Endodermal cell (in vitro differentiated cells): ENCODE measurements at places on chromosomes 11 and 22. TPM values are rescaled to one million over a fixed set of nuclear protein-coding genes. Genes with fewer than 3 reads are reported as not detected.

SCGB2A2 gene
- total RNA-seq: not detected in 3 replicates

DNA sequence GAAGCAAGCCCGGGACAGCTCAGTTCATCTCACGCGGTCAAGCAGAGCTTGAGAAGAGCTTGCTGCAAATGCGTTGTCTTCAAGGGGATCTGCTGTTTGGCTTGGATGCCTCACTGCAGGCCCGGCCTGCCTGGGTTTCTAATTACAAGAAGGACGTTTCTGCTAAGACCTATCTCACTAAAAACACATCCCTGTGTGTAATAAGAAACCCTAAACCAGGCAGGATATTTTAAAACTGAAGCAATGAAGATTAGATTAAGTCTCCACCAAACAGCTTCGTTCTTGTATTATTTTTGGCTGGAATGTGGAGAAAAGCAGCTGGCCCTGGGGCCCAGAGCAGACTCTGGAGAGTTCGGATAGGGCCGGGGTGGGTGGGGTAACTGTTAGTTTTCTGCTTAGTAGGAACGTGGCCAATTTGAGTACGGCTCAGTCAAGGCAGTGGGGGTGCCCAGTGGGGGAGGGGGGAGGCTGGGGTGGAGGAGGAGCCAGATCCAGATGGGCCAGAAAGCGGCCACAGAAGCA, 6.0 kb downstream of the PKNOX2 start:
- H3K27me3 ChIP-seq: peaks cover 11% of the 10 kb centered on the region
- no peaks in the 10 kb centered on the region for H3K36me3 ChIP-seq
- peak; percentile 62 for DNase-seq
- H3K27ac ChIP-seq: peak overlapping the region; percentile 22
- H3K4me3 ChIP-seq: no peak overlapping the region

GRCh38 chr11:110524238-110524637, 94.5 kb downstream of the FDX1 start:
- no peaks in the 10 kb centered on the region for H3K4me1 ChIP-seq
- no peak for DNase-seq
- no peak overlapping the region for H3K27ac ChIP-seq
- H3K4me3 ChIP-seq: no peak overlapping the region
- H3K36me3 ChIP-seq: no peaks in the 10 kb centered on the region

MCAM gene
- total RNA-seq: 19.8 to 21.9 TPM (median 21.7 TPM) in 3 replicates

DNA sequence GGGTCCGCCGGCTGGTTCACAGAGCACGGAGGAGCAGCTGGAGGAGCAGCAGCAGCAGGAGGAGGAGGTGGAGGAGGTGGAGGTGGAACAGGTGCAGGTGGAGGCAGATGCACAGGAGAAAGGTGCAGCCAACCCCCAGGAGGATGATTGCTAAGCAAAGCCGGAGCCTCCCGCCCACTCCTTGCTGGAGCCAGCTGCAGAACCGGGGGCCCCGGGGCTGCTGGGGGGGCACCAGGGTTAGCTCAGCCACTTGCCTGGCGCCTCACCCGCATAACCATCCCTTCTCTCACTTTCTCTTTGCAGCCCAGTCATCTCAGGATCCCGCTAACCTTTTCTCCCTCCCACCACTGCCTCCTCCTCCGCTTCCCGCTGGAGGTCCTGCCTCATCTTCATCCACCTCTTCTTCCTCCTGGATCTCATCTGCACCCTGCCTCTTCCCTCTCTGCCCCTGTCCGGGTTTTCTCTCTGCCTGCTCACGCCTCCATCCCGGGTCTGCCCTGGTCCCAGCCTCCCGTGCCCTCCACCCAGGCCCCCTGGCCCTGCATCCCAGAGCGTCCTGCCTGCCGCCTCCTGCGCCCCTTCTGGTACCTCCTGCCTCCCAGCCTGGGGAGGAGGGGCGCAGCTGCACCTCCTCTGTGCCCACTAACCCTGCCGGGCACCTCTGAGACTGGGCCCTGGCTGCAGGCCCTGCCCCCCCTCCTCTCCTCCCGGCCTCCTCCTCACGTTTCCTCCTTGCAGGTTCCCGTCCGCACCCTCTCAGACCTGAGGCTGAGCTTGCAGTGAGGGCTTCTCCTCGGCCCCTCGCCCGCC, 9.5 kb downstream of the KCTD17 start:
- no peaks in the 10 kb centered on the region for H3K4me1 ChIP-seq
- no peaks in the 10 kb centered on the region for H3K27me3 ChIP-seq
- H3K36me3 ChIP-seq: peaks cover under 1% of the 10 kb centered on the region
- no peak overlapping the region for H3K27ac ChIP-seq
- no peak overlapping the region for H3K4me3 ChIP-seq

DNA sequence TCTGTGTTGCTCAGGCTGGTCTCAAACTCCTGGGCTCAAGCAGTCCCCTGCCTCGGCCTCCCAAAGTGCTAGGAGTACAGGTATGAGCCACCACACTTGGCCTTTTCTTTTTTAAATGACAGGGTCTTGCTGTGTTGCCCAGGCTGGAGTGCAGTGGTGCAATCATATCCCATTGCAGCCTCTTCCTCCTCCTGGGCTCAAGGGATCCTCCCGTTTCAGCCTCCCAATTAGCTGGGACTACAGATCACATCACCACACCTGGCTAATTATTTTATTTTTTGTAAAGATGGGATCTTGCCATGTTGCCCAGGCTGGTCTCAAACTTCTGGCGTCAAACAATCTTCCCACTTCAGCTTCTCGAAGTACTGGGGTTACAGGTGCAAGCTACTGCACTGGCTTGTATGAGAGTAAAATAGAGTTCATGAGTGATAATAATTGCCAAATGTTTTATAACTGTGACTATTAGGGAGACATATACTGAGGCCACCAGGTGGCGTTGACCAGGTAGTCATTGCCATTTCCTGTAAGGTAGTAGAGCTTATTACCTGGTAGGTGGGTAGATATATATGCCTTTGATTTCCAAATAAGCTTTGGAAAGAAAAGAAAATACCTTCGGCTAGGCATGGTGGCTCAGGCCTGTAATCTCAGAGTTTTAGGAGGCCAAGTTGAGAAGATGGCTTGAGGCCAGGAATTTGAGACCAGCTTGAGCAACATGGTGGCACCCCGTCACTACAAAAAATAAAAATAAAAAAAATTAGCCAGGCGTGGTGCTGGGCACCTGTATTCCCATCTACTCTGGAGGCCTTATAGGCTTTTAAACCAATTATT, 5.4 kb downstream of the FDX1 start:
- H3K27me3 ChIP-seq: no peaks in the 10 kb centered on the region
- H3K4me1 ChIP-seq: peaks cover 8% of the 10 kb centered on the region
- H3K36me3 ChIP-seq: peaks cover 26% of the 10 kb centered on the region
- no peak overlapping the region for H3K27ac ChIP-seq

DNA sequence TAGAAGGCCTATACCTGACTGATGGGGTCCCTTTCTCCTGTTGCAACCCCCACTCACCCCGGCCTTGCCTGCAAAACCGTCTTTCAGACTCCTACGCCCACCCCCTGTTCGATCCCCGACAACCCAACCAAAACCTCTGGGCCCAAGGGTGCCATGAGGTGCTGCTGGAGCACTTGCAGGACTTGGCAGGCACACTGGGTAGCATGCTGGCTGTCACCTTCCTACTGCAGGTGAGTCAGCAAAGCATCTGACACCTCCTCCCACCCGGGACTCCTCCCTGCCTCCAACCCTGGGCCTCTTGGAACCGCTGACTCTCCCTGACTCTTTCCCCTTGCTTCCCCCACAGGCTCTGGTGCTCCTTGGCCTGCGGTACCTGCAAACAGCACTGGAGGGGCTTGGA, 1.2 kb downstream of the ROM1 start:
- DNase-seq: peak; percentile 89
- H3K4me3 ChIP-seq: no peak overlapping the region
- no peaks in the 10 kb centered on the region for H3K27me3 ChIP-seq
- peaks cover 7% of the 10 kb centered on the region for H3K4me1 ChIP-seq

GRCh38 chr11:44083906-44084305, 11.6 kb upstream of the EXT2 start:
- peaks cover 15% of the 10 kb centered on the region for H3K27me3 ChIP-seq
- no peak overlapping the region for H3K27ac ChIP-seq
- H3K4me1 ChIP-seq: no peaks in the 10 kb centered on the region
- no peak for DNase-seq
- H3K36me3 ChIP-seq: no peaks in the 10 kb centered on the region
- no peak overlapping the region for H3K4me3 ChIP-seq

DNA sequence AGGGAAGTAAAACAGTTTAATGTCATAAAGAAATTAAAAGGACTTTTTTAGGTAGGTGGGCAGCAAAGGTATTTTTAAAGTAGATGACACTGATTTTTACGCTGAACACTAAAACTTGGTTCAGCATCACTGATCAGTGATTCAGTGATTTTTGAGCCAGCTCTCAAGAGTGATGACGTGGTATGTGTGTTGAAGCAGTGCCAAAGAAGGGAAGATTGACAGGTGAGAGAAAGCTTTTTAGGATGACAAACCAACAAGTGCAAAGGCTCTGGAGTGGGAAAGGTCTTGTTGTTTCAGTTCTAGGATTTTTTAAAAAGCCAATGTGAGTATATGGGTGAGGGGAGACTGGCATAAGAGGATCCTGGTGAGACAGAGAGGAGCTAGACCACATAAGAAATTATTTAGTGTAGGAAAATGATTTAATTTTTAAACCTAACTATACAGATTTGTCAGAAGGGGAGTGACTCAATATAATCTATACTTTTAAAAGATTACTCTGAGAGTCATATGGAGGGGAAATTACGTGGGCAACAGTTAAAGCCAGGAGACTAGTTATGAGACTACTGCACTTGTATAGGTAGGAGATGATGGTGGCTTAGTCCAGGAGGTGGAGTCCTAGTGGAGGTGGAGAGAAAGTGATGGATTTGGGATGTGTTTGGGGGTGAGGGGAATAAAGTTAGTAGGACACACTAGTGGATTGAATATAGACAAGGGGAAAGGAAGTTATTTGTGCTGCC, 17.6 kb upstream of the CALCB start:
- H3K27ac ChIP-seq: no peak overlapping the region
- H3K4me3 ChIP-seq: no peak overlapping the region
- DNase-seq: no peak

IGF2 gene
- total RNA-seq: 0.59 to 0.92 TPM (median 0.80 TPM) in 3 replicates

DNA sequence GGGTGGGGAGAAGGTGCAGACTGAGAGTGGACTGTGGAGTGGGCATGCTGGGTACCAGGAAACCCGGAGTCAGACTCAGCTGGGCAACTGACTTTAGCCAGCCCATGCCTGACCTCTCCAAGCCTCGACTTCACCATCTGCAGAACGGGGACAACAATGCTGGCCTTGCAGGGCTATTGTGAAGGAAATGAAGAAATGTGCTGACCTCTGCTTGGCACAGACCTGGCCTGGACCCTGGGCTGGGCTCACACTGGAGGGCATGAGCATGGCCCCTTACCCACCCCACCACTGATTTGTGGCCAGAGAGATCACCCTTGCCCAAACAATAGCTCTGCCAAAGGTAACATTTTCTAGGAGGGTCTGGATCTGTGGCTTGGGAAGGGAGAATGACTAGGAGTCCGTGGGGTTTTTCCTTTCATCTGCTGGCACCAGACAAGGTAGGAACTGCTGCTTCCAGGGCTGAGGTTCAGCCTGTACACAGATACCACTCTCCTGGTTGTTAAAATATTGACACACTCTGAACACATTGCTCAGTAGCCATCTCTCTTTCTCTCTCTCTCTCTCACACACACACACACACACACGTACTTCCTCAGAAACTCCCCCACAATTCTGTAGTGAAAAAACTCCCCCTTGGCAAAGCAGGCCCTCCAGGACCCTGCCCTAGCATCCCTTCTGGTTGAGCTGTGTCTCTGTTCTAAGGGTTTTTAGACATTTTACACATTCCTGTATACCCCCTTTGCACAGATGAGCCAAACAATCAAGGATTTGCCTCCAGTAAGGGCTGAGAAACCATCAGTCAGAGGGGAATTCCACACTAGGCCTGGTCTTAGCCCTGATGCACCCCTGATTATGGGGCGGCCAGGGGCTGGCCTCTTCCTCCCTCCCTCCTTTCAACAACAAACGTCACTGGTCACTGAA, 1.0 kb downstream of the MOGAT2 start:
- DNase-seq: no peak
- no peak overlapping the region for H3K27ac ChIP-seq
- H3K4me3 ChIP-seq: no peak overlapping the region
- H3K4me1 ChIP-seq: no peaks in the 10 kb centered on the region
- H3K36me3 ChIP-seq: no peaks in the 10 kb centered on the region
- H3K27me3 ChIP-seq: no peaks in the 10 kb centered on the region

IL18 gene
- total RNA-seq: 0.59 to 1.00 TPM in 2 of 3 replicates, not detected in the other

GRCh38 chr11:80816454-80816847, 1375.6 kb upstream of the TENM4 start:
- no peaks in the 10 kb centered on the region for H3K4me1 ChIP-seq
- H3K36me3 ChIP-seq: no peaks in the 10 kb centered on the region
- no peak for DNase-seq
- H3K27ac ChIP-seq: no peak overlapping the region
- no peaks in the 10 kb centered on the region for H3K27me3 ChIP-seq

- no peaks in the 10 kb centered on the region for H3K4me1 ChIP-seq
- H3K27ac ChIP-seq: no peak overlapping the region
- no peaks in the 10 kb centered on the region for H3K36me3 ChIP-seq
- H3K4me3 ChIP-seq: no peak overlapping the region
Observed at GRCh38 chr11:122023614-122024250, 92.3 kb downstream of the BLID start.

- no peaks in the 10 kb centered on the region for H3K4me1 ChIP-seq
- no peak overlapping the region for H3K27ac ChIP-seq
- no peak for DNase-seq
- no peaks in the 10 kb centered on the region for H3K27me3 ChIP-seq
Observed at GRCh38 chr11:38191101-38191500, 1593.1 kb upstream of the RAG2 start.

GRCh38 chr11:59678813-59679165, 10.0 kb upstream of the PATL1 start:
- no peaks in the 10 kb centered on the region for H3K4me1 ChIP-seq
- no peaks in the 10 kb centered on the region for H3K36me3 ChIP-seq
- H3K27ac ChIP-seq: no peak overlapping the region
- H3K4me3 ChIP-seq: peak overlapping the region; percentile 54

F2 gene
- total RNA-seq: 0.54 to 0.89 TPM (median 0.80 TPM) in 3 replicates

CABP7 gene
- 0.26 TPM in 1 of 2 replicates, not detected in the other for total RNA-seq

DNA sequence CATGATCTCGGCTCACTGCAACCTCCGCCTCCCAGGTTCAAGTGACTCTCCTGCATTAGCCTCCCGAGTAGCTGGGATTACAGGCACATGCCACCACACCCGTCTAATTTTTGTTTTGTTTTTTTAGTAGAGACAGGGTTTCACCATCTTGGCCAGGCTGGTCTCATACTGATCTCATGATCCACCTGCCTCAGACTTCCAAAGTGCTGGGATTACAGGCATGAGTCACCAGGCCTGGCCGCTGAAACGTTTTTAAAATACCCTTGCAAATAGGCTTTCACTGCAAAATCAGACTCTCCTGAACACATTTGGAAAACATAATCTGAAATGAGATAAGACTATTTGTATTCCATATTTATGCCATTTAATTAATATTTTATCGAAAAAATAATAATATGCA, 826.1 kb upstream of the CNTN5 start:
- no peak overlapping the region for H3K4me3 ChIP-seq
- DNase-seq: no peak
- no peaks in the 10 kb centered on the region for H3K36me3 ChIP-seq
- no peaks in the 10 kb centered on the region for H3K4me1 ChIP-seq
- H3K27ac ChIP-seq: no peak overlapping the region

DNA sequence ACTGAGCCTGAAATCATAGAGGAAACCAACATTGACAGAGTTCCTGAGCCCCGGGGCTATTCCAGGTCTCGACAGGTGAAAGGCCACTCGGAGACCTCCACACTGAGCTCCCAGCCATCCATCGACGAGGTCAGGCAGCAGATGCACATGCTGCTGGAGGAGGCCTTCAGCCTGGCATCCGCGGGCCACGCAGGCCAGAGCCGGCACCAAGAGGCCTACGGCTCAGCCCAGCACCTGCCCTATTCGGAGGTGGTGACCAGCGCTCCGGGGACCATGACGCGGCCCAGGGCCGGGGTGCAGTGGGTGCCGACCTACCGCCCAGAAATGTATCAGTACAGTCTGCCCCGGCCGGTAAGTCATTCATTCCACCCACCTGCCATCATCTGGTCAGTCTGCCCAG, 54.9 kb downstream of the C11orf91 start:
- no peak overlapping the region for H3K4me3 ChIP-seq
- DNase-seq: peak; percentile 27
- H3K27me3 ChIP-seq: no peaks in the 10 kb centered on the region

HEPN1 gene
- total RNA-seq: not detected in 3 replicates

IFITM2 gene
- 367 and 426 TPM in 2 replicates for total RNA-seq
